GDM1 (cell line): ENCODE measurements at places on chromosomes 2 and 18.

- DNase-seq = peak; percentile 55
Measured at GRCh38 chr2:162153608-162154224, 1.7 kb upstream of the GCG start.

- DNase-seq = no peak
Measured at GRCh38 chr2:8638327-8638726, 43.5 kb upstream of the ID2 start.

GRCh38 chr18:45997700-45998151 is 30.6 kb upstream of the EPG5 start:
- no peak for DNase-seq

- DNase-seq = no peak
Measured at GRCh38 chr2:123648016-123648415, 377.1 kb upstream of the CNTNAP5 start.

- no peak for DNase-seq
Measured at GRCh38 chr2:12774395-12774727, 57.6 kb downstream of the TRIB2 start.

- DNase-seq = no peak
Measured at GRCh38 chr2:241067501-241068135, 34.5 kb downstream of the MTERF4 start.

DNA sequence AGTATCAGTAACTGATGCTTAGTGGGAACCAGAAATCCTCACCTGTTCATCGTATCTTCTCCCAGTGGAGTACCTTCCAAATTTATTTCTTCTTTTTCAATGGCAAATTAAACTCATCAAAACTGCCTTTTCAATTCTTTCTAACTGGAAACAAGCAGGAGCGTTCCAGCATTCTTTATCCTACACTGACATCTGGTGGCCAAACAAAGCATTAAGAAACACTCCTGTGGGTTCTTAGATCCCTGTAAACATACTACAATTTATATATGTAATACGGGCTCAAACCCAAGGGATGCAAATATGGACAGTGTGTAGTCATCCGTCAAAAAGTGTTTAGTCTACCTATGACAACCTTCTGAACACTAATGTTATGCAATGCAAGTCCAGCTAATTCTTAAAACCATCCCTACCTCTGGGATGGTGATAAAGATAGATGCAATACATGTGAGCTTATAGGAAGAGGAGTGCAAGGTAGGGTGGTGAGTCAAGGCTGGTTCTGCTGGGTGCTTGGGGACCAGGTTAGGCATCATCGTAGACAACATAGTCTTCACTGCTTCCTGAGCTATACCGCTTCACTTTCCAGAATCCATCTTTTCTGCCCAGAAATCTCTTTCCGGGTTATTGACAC is 375.0 kb downstream of the CTNNA2 start:
- peak; percentile 30 for DNase-seq

DNA sequence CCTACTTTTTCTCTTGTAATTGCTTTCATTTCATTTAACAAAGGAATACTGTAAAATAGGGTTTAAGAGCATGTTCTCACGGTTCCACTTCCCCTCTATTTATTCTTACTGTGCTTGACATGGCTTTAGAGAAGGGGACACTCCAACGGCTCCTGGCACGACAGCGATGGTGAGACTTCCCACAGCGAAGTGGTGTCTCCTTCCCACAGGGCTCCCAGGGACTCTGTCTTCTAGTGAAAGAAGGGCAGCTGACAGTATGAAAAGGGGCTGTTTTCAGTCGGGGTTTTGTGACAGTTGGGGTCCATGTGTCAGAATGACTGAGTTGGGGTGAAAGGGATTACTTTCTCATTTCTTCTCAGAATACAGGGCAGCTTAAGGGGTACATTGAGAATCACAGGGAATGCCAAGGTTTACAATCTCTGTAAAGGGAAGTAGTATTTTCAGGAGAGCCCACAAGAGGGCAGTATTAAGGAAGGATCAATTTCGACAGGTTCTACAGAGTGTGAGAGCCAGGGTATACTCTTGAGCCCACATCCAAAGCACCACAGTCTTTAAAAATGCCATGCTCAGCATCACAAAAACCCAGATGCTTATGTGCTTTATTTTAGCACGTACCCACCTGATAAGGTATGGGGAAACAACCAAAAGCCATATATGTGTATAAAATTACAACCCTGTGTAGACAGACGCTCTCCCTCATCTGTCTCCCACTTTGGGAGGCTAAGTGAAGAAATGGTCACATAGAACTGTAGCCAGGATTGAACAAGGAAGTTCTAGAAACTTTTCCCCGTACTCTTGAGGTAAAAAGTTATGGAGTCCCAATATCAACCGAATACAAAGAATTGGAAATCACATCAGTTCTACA is 31.3 kb upstream of the RAPGEF4 start:
- no peak for DNase-seq

GRCh38 chr2:75598589-75599155 is 37.9 kb upstream of the EVA1A start:
- no peak for DNase-seq

GRCh38 chr2:224407241-224407701 is 5.4 kb upstream of the FAM124B start:
- no peak for DNase-seq

DNA sequence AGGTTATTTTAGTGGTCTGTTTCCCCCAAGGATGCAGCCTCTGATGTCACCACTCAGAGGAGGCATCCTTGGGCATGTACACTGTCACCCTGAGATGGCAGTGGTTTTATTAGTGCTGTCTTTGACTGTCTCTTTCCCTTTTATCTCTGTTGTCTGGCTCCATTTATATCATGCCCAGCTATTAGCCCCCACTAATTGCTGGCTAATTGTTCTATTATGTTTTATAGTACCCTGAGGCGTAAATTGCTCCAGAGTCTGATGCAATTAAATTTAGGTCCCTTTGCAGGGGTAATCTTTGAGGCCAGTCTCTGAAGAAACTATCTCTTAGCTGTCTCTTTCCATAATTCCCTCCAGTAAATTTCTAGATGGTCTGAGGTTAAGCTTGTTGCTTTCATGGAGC is 301.0 kb upstream of the KLHL29 start:
- no peak for DNase-seq

GRCh38 chr2:42168459-42169099 is 574 bp upstream of the EML4 start:
- no peak for DNase-seq

- DNase-seq = no peak
Measured at GRCh38 chr2:130890941-130891669, 54.4 kb downstream of the ARHGEF4 start.

GRCh38 chr18:10111191-10111590 is 197.4 kb downstream of the VAPA start:
- DNase-seq = no peak

GRCh38 chr2:97739893-97740245 is 26.5 kb downstream of the ZAP70 start:
- DNase-seq = no peak

- DNase-seq = peak; percentile 7
Measured at GRCh38 chr2:179440642-179441251, 176.1 kb upstream of the SESTD1 start.

- no peak for DNase-seq
Measured at GRCh38 chr2:152510621-152511020, 175.6 kb downstream of the FMNL2 start.

GRCh38 chr2:187890690-187891089 is 336.5 kb upstream of the TFPI start:
- DNase-seq = no peak

- no peak for DNase-seq
Measured at GRCh38 chr2:241317391-241317790, 1.7 kb downstream of the SEPTIN2 start.

DNA sequence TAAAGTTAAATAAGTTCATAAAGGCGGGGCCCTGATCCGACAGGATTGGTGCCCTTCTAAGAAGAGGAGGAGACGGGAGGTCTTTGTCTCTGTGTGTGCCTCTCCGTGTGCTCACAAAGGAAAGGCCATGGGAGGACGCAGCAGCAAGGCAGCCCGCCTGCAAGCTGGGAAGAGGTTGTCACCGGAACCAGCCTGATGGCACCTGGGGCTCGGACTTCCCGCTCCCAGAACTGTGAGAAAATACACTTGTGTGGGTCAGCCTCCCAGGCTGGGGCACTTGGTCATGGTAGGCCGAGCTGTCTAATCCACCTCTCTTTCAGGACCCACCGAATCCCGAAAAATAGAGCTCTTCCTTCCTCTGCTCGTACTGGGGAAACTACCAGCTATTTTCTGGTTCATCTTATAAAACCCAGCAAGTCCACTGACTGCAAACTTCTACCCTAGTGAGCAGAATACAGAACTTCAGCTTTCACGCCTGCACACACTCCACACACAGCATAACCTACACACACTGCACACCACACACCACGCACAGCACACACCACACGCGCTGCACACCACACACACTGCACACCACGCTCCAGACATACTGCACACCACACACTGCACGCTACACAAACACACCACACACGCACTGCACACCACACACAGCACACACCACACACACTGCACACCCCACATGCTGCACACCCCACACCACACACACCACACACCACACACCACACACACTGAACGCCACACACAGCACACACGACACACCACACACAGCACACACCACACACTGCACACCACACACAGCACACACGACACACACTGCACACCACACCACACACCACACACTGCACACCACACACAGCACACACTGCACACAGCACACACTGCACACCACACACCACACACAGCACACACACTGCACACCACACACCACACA is 58.1 kb downstream of the ASB1 start:
- no peak for DNase-seq

- DNase-seq = no peak
Measured at GRCh38 chr2:207813942-207814341, 44.2 kb upstream of the FZD5 start.

GRCh38 chr18:8350628-8351027 is 258.6 kb upstream of the RAB12 start:
- DNase-seq = no peak

- DNase-seq = no peak
Measured at GRCh38 chr18:48719974-48720654, 181.3 kb downstream of the CTIF start.

DNA sequence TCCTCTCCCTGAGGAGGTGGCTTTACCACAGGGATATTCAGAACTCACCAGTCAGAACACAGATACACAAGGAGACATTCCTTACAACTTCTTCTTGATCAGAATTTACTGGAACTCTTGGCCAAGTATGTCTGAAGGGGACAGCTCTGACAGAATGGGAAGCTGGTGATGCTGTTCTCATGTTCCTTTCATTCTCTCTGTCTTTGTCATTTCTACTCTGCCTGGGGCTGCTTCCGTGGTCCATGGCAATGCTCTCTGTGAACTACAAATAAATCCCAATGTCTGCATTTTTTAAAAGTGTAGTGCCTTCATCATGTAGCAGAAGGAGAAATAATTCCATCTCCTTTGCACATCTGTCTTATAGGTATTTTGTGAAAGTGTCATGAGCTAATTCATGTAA is 730.3 kb downstream of the CNTNAP5 start:
- DNase-seq = no peak

DNA sequence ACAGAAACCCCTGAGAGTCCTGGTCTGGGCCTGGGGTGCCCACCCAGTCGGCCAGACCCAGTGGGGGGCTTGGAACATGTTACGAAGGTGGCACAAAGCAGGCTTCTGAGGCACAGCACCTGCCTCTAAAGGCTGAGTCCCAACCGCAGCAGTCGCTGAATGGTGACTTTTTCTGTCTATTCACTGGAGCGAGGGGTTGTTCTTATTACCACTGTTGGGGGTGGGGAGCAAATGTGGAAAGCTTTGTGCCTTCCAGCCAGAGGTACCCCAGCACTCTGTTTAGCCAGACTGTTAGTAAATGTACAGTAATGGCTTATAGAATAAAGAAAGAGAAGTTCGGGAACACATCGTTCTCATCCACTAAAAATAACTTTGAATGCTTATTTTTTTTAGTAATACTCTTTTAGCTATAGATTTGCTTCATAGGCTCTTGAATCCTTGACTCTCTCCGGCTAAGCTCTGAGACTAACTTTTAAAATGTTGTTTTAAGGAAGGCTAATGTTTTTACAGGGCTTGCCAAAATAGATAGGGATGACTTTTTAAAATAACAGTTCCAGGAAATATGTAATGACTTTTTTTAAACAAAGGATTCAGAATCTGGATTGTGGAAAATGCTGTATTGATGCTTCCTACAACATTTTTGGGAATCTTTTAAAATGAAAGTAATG is 23.4 kb upstream of the PTPN2 start:
- DNase-seq = no peak

DNA sequence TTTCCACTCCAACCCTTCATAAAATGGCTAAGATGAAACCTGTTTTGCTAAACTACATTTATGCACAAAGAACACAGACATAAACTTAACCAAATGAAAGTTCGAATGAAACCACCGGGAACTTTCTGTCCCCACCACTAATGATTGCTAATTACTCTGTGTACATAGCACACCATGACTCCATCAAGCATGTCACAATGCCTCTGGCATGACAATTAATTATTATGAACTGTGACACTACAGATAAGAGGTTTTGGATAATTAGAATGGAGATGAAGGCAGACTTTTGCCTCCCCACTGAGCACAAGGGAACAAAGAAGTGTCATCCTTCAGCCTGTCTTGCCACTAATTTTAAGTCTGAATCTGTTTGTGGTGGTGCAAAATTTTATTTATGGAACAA is 1.5 kb downstream of the DAPL1 start:
- DNase-seq = no peak

DNA sequence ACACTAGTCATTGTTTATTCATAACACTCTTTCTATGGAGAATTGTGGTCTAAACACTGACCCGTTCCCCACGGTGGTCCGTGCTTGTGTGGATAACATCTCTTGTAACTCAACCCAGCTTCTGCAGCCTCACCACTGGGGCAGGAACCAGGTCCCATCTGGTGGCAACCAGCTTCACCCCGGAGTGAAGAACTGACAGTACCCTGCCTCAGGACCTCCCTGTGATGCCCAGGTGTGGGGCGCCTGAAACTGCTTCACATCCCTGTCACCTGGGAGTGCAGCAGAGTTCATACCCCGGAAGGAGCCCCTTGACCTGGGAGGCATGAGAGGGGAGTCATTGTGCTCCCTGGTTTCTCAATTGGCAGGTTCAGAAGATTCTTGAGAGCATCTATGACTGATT is 81.1 kb downstream of the LONRF2 start:
- no peak for DNase-seq

DNA sequence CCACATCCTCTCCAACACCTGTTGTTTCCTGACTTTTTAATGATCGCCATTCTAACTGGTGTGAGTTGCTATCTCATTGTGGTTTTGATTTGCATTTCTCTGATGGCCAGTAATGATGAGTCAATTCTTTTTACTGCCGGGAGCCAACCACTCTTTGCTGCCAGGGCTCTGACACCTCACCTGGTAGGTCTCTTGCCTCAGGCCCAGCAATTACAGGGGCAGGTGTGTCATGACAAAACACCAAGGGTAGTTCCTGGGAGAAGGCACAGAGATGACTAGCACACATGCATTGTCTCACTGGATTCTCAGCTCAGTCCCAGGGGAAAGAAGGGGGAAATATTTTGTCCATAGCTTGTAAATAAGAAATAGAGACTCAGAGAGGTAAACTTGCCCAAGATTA is 122.3 kb downstream of the CHST9 start:
- no peak for DNase-seq

- DNase-seq = no peak
Measured at GRCh38 chr18:48543228-48543627, 4.4 kb downstream of the CTIF start.
